ENCODE measurements at places on chromosomes 13 and 19.

DNA sequence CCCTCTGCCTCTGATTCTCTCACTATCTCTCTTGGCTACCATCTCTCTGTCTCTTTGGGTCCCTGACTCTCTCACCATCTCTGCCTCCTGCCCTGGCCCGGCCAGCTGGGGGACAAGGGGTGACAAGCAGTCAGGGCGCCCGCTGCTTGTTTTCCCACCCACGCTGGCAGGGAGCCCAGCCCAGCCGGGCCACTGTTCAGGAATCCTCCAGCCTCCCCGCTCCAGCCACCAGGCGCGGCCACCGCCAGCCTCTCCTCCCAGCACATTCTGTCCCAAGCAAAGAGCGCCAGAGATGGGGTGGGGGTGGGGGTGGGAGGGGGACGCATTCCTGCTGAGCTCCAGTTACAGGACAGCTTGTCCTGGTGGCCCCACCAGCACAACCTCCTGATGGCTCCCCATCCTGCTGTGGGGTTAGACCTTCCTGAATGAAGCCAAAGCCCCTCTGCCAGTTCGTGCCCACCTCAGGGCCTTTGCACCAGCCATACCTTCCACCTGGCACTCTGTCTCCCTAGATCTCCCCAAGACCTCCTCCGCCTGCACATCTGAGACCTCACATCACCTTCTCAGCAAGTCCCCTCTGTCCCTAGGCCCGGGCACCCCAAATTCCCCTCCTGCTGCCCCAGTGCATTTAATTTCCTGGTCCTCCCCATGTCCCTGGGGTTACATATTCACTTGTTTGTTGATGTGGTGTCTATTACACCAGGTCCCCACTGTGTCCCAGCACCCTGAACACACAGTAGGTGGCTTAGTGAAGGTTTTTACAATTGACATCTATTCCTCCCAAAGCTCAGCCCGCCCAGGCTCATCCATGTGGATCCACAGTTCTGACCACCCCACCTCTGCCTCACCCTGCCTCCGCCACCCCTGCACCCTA, 12.5 kb downstream of the ARRDC2 start:
- no peak for DNase-seq

- DNase-seq: no peak
Measured at GRCh38 chr19:29010276-29010675, 202.7 kb downstream of the UQCRFS1 start.

DNA sequence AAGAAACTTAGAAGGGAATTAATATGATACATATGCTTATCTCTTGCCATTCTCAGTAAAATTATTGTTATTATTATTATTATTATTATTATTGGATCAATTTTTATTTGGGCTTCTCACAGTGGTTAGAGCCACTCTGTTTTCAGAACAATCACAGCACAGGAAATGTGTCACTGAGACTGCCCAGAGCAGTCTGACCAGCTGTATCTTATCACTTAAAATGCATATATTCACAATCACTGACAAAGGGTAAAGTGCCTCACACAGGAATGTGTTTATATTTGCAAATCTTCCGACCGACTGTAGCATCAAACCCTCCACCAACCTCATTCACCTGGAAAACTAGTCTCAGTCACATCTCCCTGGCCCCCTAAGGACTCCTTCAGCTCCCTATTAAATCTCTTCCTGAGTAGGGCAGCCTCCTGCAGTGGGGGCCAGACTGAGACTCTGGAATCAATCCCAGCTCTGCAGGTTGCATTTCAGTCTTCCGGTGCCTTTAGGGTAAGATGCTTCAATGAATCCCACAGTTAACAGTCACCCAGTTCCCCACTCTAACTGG, 738.3 kb upstream of the SLITRK5 start:
- DNase-seq: no peak

DNA sequence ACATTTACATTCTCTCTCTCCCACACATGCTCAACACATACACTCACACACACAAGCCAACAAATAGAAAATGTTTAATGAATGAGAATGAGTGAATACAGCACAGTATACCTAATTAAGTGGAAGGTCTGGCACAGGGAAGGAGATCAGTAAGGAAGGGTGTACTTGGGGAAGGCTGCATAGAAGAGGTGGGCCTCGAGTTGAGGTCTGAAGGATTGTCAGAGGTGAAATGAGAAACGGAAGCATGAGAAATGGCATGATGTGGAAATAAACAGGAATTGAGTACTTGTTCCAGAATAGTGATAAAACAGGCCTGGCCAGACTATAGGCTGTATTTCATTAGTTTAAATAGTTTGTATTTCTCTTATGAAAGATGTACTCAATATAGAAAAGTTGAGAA, 136.2 kb downstream of the FLT1 start:
- DNase-seq: no peak

- no peak for DNase-seq
Measured at GRCh38 chr13:112680741-112681360, 9.0 kb upstream of the ATP11A start.
